Activated naive CD4-positive, alpha-beta T cell treated with anti-CD3 and anti-CD28 coated beads for 36 hours (primary cell): ENCODE measurements at places on chromosomes 3 and 15. TPM values are rescaled to one million over a fixed set of nuclear protein-coding genes. Genes with fewer than 3 reads are reported as not detected.

- H3K27ac ChIP-seq: no peak overlapping the region
- no peaks in the 10 kb centered on the region for H3K36me3 ChIP-seq
- DNase-seq: no peak
- H3K4me3 ChIP-seq: no peak overlapping the region
Measured at GRCh38 chr3:182585532-182586150, 207.7 kb upstream of the ATP11B start.

The CFAP92 gene
- 0.32 TPM for total RNA-seq

- no peak overlapping the region for H3K27ac ChIP-seq
- peaks cover 5% of the 10 kb centered on the region for H3K4me1 ChIP-seq
- H3K27me3 ChIP-seq: no peaks in the 10 kb centered on the region
- H3K4me3 ChIP-seq: no peak overlapping the region
Measured at GRCh38 chr3:55655544-55655943, 168.4 kb upstream of the WNT5A start.

- no peaks in the 10 kb centered on the region for H3K4me1 ChIP-seq
- DNase-seq: no peak
- H3K4me3 ChIP-seq: no peak overlapping the region
- H3K36me3 ChIP-seq: no peaks in the 10 kb centered on the region
Measured at GRCh38 chr3:15477951-15478639, 43.4 kb downstream of the COLQ start.

- no peaks in the 10 kb centered on the region for H3K27me3 ChIP-seq
- H3K36me3 ChIP-seq: no peaks in the 10 kb centered on the region
- no peak overlapping the region for H3K4me3 ChIP-seq
- no peak for DNase-seq
Measured at GRCh38 chr3:29185706-29186105, 95.2 kb upstream of the RBMS3 start.

DNA sequence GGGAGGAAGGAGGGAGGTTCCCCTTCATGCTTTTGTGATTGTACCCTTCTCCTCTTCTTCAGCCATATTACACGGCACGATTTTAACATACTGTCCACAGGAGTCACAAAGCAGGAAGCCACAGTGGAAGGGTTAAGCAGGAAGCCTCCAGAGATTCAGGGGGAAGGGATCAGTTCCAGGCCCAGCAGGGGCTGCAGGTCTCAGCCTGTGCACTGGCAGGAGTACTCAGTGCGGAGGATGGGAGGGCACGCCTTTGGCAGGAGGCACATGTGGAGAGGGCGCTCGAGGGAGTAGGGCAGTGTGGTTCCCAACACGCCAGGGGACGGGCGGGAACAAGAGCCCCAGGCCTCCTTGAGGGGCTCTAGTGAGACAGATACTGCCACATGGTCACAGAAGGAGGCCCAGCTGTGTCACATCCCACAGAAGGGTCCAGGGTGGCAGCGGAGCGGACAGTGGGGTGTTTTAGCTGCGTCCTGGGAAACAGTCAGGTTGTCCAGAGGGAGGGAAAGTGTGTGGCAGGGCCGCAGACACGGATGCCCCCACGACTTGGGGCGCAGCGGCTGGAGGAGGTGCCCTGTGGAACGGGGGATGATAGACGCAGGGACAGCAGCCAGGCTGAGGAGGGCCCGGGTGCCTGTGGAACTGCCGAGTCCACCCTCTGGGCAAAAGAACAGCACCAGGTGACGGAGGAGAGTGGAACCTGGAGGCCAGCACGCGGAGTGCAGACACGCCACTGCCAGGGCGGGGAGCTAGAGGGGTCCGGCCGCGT lies 77.5 kb downstream of the CHSY1 start:
- no peaks in the 10 kb centered on the region for H3K27me3 ChIP-seq
- H3K4me1 ChIP-seq: peaks cover 8% of the 10 kb centered on the region
- no peak for DNase-seq
- H3K36me3 ChIP-seq: peaks cover 25% of the 10 kb centered on the region
- no peak overlapping the region for H3K4me3 ChIP-seq
- H3K27ac ChIP-seq: no peak overlapping the region

DNA sequence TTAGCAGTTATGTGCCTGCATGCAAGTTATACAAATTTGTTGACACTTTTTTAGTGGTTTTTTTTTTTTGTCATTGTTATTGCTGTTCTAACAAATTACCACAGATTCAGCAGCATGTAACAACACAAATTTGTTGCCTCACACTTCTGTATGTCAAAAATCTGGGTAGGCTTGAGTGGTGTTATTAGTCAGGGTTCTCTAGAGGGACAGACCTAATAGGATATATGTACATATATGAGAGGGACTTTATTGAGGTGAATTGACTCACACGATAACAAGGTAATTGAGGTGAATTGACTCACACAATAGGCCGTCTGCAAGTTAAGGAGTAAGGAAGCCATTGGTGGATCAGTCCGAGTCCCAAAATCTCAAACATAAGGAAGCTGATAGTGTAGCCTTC lies 15.0 kb upstream of the PLSCR1 start:
- DNase-seq: no peak
- peaks cover under 1% of the 10 kb centered on the region for H3K4me1 ChIP-seq
- H3K36me3 ChIP-seq: no peaks in the 10 kb centered on the region

DNA sequence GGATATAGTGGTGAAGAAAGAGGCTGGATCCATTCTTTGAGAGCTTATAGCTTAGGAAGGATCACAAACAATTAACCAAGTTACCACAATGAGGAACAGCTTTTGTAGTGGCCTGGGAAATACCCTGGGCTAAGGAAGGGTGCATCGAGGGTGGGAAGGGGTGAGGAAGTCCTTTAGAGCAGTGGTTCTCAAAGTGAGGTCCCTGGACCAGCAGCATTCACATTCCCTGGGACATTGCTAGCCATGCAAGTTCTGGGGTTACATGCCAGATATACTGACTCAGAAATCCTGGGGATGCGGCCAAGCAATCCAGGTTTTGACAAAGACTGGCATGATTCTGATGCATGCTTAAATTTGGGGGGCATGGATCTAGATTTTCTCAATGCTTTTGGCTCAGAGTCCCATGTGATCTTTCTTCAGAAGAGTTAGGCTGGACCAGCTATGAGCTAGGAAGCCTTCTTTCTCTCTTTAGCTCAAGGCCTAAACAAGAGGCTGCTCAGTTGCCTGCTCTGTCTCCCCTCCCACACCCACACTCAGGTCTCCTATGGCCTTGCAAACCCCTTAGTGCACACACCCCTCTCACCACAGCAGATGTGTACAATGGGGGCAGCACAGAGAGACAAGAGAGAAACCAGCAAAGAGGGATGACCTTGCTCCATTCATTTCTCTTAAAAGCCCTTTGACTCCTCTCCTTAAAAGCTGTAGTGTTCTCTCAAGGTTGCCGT lies 1.8 kb upstream of the CCR1 start:
- H3K27me3 ChIP-seq: no peaks in the 10 kb centered on the region
- no peak for DNase-seq
- no peak overlapping the region for H3K4me3 ChIP-seq
- H3K36me3 ChIP-seq: no peaks in the 10 kb centered on the region

DNA sequence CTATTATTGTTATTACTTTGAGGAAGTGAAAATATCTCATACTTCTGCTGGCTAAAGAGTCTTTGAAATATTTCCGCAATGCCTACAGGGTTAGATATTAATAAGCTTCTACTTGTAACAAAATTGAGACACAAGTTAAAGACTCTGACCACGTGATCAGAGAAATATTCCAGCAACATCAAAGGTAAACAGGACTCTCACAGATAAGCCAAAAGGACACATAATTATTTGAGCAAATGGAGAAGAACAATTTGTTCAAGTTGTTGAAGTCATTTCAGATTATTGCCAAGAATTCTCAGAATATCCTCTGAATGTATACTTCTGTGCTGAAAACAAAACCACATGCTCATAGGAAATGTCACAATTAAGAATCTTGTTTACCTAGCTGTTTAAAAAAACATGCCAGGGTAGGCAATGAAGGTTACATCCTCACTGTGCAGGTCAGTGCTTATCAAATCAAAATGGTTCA lies 225.8 kb upstream of the ALCAM start:
- DNase-seq: no peak
- no peaks in the 10 kb centered on the region for H3K4me1 ChIP-seq
- no peaks in the 10 kb centered on the region for H3K36me3 ChIP-seq

The KATNBL1 gene
- 46.4 TPM for total RNA-seq

GRCh38 chr15:60544581-60545264 lies 65.8 kb upstream of the ICE2 start:
- H3K27me3 ChIP-seq: no peaks in the 10 kb centered on the region
- H3K4me3 ChIP-seq: no peak overlapping the region
- H3K36me3 ChIP-seq: peaks cover 27% of the 10 kb centered on the region
- DNase-seq: no peak

GRCh38 chr3:18891641-18892040 lies 256.7 kb upstream of the KCNH8 start:
- H3K36me3 ChIP-seq: no peaks in the 10 kb centered on the region
- DNase-seq: no peak
- H3K27ac ChIP-seq: no peak overlapping the region
- no peak overlapping the region for H3K4me3 ChIP-seq

GRCh38 chr3:127211118-127212060 lies 18.5 kb downstream of the PRR23E start:
- no peaks in the 10 kb centered on the region for H3K36me3 ChIP-seq
- peaks cover 2% of the 10 kb centered on the region for H3K27me3 ChIP-seq
- peaks cover 13% of the 10 kb centered on the region for H3K4me1 ChIP-seq
- no peak overlapping the region for H3K27ac ChIP-seq
- H3K4me3 ChIP-seq: no peak overlapping the region
- no peak for DNase-seq

The ROPN1B gene
- total RNA-seq: not detected

The STAC gene
- not detected for total RNA-seq

GRCh38 chr15:68429691-68430470 lies 2.1 kb downstream of the ITGA11 start:
- no peak overlapping the region for H3K27ac ChIP-seq
- H3K4me3 ChIP-seq: no peak overlapping the region
- H3K4me1 ChIP-seq: no peaks in the 10 kb centered on the region

- DNase-seq: no peak
- H3K27me3 ChIP-seq: peaks cover 5% of the 10 kb centered on the region
- H3K27ac ChIP-seq: no peak overlapping the region
- H3K36me3 ChIP-seq: no peaks in the 10 kb centered on the region
Measured at GRCh38 chr3:192947421-192947820, 29.8 kb upstream of the MB21D2 start.

GRCh38 chr3:99012051-99012450 lies 110.6 kb upstream of the DCBLD2 start:
- H3K4me1 ChIP-seq: no peaks in the 10 kb centered on the region
- H3K27me3 ChIP-seq: peaks cover 5% of the 10 kb centered on the region
- no peak overlapping the region for H3K4me3 ChIP-seq
- H3K27ac ChIP-seq: no peak overlapping the region

DNA sequence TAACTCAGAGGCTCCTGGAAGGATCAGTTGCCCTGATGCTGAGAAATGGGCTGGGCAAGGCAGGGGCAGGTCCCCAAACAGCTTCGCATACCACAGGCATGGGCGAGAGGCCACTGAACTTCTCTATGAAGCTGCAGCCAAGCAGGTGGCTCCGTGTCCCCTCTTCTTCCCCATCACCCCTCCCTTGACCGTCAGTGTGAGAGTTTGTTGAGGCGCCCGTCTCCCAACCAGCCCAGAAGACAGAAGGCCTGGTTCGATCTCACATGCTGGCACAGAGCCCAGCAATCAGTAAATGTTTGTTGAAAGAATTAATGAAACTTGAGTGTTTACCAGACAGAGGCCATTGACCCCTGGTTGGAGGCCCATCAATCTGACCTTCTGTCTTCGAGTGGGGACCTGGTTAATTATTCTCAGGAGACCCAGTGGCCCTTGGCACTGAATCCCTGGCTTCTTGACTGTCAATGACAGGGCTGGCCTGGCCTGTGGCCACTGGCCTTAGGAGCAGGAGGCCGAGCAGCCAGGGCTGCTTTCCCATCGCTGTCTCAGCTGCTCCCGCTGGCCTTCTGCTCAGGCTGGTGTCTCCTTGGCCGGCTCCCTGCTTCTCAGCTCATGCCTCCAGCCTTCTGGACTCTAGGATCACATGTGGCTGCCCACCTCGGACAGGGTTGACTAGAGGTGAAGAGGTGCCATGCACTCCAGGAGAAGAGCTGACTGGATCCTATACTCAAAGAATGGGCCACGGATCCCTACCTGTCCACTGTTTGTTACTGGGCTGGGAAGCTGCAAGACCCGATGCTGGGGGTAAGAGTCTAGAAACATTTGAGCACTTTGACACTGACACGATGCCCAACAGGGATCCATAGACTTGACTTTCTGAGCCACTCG lies 113.4 kb downstream of the ASB7 start:
- H3K4me1 ChIP-seq: no peaks in the 10 kb centered on the region
- peaks cover 3% of the 10 kb centered on the region for H3K27me3 ChIP-seq
- no peak overlapping the region for H3K27ac ChIP-seq
- no peak overlapping the region for H3K4me3 ChIP-seq
- DNase-seq: no peak

GRCh38 chr3:102810937-102811336 lies 376.1 kb downstream of the ZPLD1 start:
- no peaks in the 10 kb centered on the region for H3K4me1 ChIP-seq
- no peaks in the 10 kb centered on the region for H3K27me3 ChIP-seq
- H3K4me3 ChIP-seq: no peak overlapping the region
- H3K36me3 ChIP-seq: no peaks in the 10 kb centered on the region
- DNase-seq: no peak
- H3K27ac ChIP-seq: no peak overlapping the region

GRCh38 chr3:49899815-49900214 lies 3.9 kb downstream of the MST1R start:
- no peaks in the 10 kb centered on the region for H3K27me3 ChIP-seq
- peaks cover 7% of the 10 kb centered on the region for H3K4me1 ChIP-seq
- H3K36me3 ChIP-seq: no peaks in the 10 kb centered on the region
- H3K27ac ChIP-seq: no peak overlapping the region
- DNase-seq: peak; percentile 22

DNA sequence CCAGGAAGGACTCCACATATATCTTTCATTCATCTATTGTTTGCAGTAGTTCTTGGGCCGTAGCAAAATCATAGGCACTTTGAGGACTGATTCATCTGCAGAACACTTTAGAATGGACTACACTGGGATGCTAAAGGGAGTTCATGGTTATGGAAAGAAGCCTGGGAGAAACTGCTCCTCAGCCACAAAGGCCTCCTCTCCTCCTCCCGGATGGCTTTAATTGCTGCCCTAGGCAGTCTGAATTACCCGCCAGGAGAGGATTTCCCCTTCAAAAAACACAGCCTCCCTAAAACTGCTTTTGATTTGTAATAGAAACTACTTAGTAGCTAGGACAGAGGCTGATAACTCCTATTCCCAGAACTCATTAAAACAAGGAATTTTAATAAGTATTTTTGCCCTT lies 4.6 kb downstream of the TMEM266 start:
- H3K27me3 ChIP-seq: peaks cover 36% of the 10 kb centered on the region

DNA sequence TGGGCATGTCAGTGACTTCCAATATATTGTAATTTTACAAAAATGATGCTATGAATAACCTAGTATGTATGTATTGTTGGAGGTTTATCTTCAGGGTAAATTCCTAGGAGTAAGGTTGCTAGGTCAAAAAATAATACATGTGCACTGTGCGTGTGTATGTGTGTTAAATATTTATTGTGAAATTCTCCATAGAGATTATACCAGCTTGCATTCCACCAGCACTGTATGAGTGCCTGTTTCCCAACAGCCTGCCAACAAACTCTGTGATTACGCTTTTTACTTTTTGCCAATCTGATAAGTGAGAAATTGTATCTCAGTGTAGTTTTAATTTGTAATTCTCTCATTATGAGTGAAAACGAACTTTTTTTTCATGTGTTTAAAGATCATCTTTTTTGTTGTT lies 12.6 kb upstream of the IGF2BP2 start:
- no peak overlapping the region for H3K27ac ChIP-seq
- H3K4me3 ChIP-seq: no peak overlapping the region
- H3K36me3 ChIP-seq: no peaks in the 10 kb centered on the region
- no peaks in the 10 kb centered on the region for H3K4me1 ChIP-seq
- peaks cover 11% of the 10 kb centered on the region for H3K27me3 ChIP-seq

- H3K4me1 ChIP-seq: no peaks in the 10 kb centered on the region
- DNase-seq: no peak
- H3K36me3 ChIP-seq: no peaks in the 10 kb centered on the region
- no peak overlapping the region for H3K27ac ChIP-seq
- no peak overlapping the region for H3K4me3 ChIP-seq
- H3K27me3 ChIP-seq: no peaks in the 10 kb centered on the region
Measured at GRCh38 chr3:89698208-89698830, 590.9 kb downstream of the EPHA3 start.

The IGSF10 gene
- total RNA-seq: not detected
